SK-N-SH (cell line): ENCODE measurements at places on chromosomes 13 and 19.

GRCh38 chr19:50602496-50602895, 34.3 kb upstream of the LRRC4B start:
- DNase-seq, result no peak

- DNase-seq, result no peak
These were observed 1.1 kb upstream of the CHST8 start for GRCh38 chr19:33620611-33621010.

- peak; percentile 45 for DNase-seq
These were observed 9.9 kb downstream of the KANK3 start for GRCh38 chr19:8332976-8333766.

DNA sequence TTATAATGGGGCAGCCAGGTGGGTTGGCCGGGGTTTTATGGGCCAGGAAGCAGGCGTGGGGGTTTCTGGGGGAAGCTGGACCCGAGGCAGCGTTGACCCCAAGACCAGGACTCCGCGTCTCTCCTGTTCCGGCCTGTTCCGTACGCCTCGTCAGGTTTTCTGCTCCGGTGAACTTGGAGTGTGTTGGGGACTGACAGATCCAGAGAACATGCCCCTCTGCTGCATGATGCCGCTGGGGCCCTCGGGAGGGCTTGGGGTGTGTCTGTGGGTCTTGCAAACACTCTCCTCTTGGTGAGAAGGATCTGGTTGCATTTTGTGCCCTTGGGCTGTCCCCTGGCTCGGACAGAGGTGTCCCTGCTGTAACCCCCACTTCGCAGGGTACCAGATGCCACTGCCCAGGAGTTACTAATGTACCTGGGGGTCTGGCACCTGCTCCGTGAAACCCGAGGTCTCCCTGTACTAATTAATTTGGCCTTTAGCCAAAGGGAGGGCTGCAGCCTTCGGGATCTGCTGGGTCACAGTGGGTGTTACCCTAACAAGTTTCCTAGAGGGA, 15.6 kb downstream of the KDM4B start:
- peak; percentile 46 for DNase-seq

GRCh38 chr19:3796358-3796757, 10.2 kb upstream of the MATK start:
- DNase-seq, result no peak

DNA sequence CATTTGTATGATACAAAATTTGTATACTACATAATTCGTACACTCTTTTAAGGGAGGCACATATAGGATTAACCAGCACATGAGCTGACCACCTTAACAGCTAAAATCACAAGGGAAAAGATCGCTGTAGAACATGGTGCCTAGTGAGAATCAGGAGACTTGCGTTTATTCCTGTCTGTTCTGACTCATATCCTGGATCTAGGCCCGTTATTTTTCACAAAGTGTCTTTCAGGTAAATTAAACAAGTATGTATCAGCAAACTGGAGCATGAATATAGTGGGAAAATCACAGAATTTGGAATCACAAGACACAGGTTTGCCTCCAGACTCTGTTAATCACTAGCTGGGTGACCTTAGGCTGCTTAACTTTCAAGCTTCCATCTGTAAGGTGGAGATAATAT, 47.5 kb upstream of the ESD start:
- DNase-seq, result no peak
